Muscle of arm (tissue), 14 donors: ENCODE measurements at places on chromosomes 2 and 18. TPM values are rescaled to one million over a fixed set of nuclear protein-coding genes. Genes with fewer than 3 reads are reported as not detected.

ANKRD30B gene
- not detected for polyA plus RNA-seq

DUSP2 gene
- polyA plus RNA-seq, result 2.3 TPM

DNA sequence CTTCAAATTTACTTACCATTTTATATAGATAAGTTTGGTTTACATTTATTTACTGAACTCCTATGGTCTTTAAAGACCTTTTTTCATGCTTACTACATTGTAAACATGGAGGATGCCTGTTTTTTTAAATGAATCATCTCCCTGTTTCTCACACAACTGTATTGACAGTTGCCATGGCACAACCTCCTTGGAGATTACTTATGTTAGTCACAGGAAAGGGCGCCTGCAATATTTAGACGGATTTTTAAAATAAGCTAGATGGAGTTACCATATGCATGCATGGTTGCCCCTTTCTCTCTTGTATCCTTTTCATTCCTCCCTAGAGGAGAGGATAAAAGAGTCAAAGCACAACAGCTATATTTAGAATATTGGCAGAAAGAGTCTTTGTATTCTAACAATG is 34.8 kb upstream of the CCDC102B start:
- DNase-seq, result no peak

GRCh38 chr2:241014224-241014623 is 15.8 kb downstream of the SNED1 start:
- DNase-seq, result no peak

DNA sequence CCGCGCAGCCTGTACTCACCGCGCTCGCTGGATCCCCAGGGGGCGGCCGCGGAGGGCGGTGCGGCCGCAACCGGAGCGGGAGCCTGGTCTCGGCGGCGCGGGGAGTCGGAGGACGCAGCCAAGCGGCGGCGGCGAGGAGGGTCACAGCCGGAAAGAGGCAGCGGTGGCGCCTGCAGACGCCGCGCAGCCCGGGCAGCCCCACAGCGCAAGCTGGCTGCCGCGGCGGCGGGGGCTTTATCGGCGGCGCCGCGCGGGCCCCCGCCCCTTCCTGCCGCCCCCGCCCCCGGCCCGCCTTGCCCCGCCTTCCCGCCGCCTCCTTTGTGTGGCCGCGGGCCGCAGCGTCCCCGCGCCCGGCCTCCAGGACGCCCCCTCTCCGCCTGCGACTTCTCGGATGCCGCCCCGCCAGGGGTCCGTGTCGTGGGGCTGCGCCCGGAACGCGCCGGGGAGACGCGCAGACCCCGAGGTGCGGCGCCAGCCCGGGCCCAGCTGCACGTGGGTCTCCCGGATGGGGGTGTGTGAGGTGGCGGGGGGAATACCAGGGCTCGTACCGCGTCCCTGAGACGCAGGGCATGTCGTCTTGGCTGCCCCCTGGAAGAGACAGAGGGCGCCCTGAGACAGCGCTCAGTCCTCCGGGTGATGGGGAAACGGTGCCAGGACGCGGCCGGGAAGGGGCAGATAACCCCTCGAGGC is at the start of gene SERPINE2:
SERPINE2 (minus strand) TSS at position 207 of the 690 bp plus-strand sequence. CDS start 37,386 bp downstream, outside the sequence.
- DNase-seq, result peak; percentile 61

DNA sequence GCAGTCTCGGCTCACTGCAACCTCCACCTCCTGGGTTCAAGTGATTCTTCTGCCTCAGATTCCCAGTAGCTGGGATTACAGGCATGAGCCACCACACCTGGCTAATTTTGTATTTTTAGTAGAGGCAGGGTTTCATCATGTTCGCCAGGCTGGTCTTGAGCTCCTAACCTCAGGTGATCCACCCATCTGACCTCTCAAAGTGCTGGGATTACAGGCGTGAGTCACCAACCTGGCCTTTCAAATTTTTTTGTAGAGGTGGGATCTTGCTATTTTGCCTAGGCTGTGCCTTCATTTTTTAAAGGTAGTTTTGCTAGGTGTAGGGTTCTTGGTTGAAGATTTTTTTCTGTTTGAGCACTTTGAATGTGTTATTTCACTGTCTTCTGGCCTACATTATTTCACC is 6.2 kb downstream of the HAUS1 start:
- no peak for DNase-seq

DNA sequence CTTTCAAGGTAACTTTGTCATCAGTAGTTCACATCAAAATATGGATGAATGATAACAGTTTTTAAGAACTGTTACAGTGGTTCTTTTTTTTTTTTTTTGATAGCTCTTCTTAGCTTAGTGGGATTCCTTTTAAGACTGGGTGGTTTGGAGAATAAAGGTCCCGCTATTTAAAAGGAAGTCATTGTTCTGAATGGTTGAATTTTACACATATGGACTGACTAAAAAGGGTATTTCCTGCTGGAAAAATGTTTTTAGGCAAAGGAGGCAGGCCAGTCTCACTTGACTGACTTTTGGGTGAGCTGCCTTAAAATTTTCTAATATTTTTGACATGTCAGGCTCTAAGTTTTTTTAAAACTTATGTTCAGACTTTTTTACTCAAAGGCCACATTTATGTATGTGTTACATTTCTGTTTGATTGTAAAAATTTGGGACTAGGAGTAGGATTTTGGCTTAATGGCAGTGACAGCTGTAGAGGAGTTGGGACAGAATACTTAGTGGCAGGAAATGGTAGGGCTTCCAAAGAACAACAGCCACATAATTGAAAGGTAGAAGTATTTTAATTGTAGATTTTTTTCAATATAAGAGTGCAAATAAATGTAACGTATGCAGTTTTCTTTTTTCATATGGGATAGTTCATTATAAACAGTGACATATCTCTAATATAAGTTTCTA is 13.7 kb downstream of the VAPA start:
- no peak for DNase-seq

- no peak for DNase-seq
These were observed 133.4 kb downstream of the STK39 start for GRCh38 chr2:168114040-168114439.

GRCh38 chr2:206515580-206515979 is 72.2 kb downstream of the ADAM23 start:
- DNase-seq, result no peak

DNA sequence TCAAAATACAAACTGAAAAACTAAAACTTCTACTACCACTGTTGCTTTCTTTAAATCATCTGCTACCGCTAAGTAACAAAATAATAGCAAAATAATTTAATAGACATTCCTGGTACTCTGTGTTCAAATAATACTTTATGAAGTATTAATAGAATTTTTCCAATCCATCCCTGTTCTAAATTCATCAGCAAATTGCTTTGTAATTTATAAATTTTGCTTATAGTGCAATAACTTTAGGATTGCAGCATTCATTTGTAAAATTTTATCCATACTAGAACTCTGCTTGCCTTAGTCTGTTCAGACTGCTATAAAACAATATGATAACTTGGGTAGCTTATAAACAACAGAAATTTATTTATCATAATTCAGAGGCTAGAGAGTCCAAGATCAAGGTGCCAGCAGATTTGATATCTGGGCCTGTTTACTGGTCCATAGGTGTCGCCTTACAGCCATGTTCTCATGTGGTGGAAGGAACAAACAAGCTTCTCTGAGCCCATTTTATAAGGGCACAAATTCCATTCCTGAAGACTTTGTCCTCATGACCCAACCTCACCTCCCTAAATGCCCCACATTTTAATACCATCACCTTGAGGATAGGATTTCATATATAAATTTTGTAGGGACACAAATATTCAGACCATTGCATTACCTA is 415.1 kb upstream of the MAP2 start:
- DNase-seq, result no peak

GRCh38 chr18:42005782-42006181 is 50.7 kb downstream of the PIK3C3 start:
- no peak for DNase-seq

GRCh38 chr2:127071901-127072328 is 35.0 kb downstream of the BIN1 start:
- DNase-seq, result no peak

EVA1A gene
- polyA plus RNA-seq, result 10.8 TPM

KIAA2012 gene
- polyA plus RNA-seq, result 0.19 TPM

NIFK gene
- 65.8 TPM for polyA plus RNA-seq

GRCh38 chr2:157838442-157839161 is 37.5 kb downstream of the ACVR1 start:
- DNase-seq, result peak; percentile 71

GRCh38 chr2:218992703-218993344 is 398 bp downstream of the CRYBA2 start:
- DNase-seq, result no peak

GRCh38 chr2:225462945-225463344 is 63.4 kb downstream of the NYAP2 start:
- DNase-seq, result no peak
